ENCODE measurements at places on chromosomes 13 and 19. TPM values are rescaled to one million over a fixed set of nuclear protein-coding genes. Genes with fewer than 3 reads are reported as not detected.
A peak's percentile ranks its signal among the peaks of the same experiment; 100 is the strongest.

- no peak for DNase-seq
Measured at GRCh38 chr13:112569821-112570220, 18.1 kb downstream of the TUBGCP3 start.

Gene PALM3
- total RNA-seq: under 0.01 TPM

- DNase-seq: no peak
Measured at GRCh38 chr13:73401769-73402168, 343.0 kb downstream of the KLF5 start.

Gene SPRY2
- total RNA-seq: 31.8 TPM

- peak; percentile 54 for DNase-seq
Measured at GRCh38 chr13:32639502-32640105, 53.4 kb downstream of the PDS5B start.

DNA sequence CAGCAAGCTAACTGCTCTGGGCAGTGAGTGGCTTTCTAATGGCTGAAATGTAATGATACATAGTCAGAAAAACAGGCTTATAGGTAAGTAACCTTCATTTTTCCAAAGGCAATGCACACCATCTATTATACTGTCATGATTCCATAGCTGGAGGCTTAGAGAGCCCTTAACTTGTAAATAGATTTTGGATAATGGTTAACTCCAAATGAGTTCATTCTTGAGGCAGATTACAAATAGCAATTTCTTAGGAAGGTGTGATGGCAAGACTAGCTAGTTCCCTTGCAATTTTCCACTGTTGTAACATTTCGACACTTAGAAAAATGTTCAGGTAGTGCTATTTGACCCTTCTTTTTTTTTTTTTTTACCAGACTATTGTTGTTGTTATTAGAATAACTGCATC is 789.8 kb upstream of the PCDH9 start:
- no peak for DNase-seq

Gene FGF22
- not detected for total RNA-seq

Gene FAM216B
- not detected for total RNA-seq

DNA sequence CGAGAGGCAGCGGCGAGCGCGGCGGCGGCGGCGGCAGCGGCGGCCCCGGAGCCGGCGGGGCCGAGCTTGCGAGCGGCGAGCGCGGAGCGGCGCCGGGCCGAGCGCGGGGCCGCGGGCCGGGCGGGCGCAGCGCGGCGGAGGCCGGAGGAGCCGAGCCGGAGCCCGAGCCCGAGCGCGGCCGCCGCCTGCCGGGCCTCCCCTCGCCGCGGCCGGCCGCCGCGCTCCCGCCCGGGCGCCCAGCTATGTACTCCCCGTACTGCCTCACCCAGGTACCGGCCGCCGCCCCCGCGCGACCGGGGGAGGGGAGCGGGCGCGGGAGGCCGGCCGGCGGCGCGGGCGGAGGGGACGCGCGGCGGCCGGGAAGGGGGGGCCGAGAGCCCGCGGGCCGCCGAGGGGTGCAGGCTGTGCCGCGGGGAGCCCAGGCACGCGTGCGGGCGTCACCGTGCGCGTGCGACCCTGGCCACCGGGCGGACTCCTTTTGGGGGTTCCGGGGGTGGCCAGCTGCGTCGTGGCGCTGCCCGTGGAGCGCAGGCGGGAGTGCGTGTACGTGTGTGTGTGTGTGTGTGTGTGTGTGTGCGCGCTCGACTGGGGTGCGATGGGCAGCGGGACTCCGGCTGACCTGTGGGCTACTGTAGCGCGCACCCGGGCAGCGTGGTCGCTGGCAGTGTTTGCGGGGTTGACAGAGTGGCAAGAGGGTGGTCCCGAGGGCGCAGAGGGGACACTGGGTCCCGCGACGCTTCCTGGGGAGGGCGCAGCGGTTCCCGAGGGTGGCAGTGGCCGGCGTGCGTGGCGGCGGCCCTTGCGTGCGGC is 526 bp downstream of the NFIX start:
- peak; percentile 54 for DNase-seq

Gene HAUS8
- total RNA-seq: 13.8 TPM

DNA sequence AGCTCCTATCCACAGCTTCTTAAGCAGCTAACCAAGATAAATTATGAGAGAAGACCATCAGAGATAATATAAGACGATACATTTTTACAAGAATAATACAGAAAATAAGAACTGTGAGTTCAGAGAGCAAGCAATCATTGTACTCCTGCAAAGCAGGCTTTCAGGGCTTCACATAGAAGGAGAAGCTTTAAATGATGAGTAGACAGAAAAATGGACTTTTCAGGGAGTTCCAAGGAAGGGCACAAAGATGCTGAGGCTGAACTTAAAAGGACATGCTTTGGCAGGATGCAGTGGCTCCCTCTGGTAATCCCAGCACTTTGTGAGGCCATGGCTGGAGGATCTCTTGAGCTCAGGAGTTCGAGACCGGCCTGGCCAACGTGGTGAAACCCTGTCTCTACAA is 159.5 kb downstream of the POU4F1 start:
- DNase-seq: no peak

DNA sequence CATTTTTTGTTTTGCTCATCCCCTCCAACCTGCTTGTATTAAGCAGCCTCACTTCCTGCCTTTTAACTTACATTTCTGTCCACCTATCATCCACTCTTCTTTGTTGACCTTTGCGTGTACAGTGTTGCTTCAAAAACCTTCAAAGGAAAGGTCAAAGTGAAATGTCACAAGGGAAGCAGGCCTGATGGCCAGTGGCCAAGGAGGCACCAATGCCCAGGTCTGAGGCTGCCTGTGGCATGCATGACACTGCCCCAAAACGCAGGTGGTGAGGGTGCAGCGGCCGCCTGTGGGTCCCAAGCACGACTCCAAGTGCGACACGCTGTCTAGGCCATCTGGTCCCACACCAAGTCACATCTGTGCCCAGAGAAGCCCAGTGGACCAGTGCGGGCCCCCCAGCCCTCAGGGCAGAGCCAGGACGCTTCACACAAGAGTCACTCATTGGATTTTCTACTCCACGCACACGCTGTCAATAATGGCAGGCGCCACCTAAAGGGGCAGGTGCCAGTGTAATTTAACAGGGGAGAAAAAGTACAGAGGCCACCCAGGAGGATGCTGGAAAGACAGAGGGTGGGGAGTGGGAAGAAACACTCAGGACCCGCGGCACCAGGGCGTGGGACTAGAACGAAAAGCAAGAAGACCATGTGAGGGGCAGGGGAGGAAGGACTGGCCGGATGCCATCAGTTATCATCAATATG is 23.5 kb downstream of the SLC7A1 start:
- no peak for DNase-seq

DNA sequence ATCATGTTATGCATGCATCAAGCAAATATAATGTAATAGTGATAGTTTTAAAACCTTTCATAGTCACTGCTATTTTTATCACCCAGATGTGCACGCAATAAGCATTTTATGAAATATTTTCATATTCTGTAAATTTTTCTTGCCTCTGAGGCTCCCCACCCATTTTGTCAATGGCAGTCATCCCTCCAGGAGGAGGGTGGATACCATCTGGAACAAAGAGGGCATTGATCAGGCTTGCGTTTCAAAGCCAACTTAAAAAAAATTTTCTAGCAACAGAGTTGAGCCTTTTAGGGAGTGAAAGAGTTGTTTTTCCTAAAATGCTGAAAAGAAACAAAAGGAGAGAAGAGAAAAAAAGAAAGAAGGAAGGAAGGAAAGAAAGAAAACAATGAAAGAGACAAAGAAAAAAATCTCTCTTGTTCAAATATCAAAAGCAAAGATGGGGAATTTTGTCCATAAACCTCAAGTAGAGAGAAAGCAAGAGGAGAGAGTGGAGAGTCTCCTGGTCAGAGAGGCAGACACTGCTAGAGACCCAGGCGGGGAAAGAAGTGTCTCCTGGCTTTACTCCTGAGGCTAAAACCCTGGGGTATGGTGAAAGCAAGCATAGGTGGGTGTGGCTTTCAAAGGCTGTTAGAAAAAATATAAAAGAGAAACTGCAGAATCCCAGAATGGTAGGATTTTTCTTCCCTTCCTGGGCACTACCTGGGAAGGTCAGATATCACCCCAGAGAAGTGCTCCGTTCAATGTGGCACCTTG is 63.6 kb upstream of the KLF12 start:
- DNase-seq: no peak

DNA sequence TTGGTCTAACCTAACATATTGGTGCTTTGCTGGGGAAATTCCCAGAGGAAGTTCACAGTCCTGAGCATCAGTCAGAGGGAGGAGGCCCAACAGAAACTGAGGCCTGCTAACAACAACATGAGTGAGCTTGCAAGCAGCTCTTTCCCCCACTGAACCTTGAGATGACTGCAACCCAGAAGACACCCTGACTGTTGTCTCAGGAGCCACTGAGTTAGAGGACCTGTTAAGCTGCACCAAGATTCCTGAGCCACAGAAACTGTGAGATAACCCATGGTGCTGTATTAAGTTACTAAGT is 193.2 kb upstream of the UBL3 start:
- DNase-seq: no peak

- DNase-seq: peak; percentile 17
Measured at GRCh38 chr13:64272681-64273080, 2857.0 kb upstream of the PCDH20 start.

DNA sequence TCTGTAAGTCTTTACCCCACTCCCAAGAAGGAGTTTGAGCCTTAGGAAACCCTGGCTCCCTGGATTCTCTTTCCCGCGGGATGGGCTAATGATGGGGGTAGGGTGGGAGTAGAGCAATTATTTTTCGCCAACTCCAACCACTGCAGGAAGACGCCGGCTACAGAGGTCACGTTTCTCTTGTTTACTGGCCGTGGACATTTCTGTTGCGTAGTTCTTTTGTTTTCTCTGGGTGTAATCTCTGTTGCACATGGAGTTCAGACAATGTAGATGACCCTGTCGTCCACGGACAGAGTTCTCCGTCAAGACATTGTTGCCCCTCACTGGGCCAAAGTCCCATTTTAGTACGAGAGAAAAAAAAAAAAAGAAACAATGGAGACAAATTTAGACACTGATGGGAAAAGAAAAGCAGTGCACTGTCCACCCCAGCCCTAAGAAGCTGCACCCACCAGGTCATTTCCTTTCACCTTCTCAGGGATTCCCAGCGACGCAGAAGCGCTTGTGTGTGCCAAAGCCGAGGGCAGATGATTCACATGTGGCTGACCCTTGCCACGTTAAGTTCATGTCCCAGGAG is 133.9 kb upstream of the ARGLU1 start:
- DNase-seq: no peak

GRCh38 chr19:4234142-4234861 is 5.0 kb downstream of the EBI3 start:
- no peak for DNase-seq

- peak; percentile 90 for DNase-seq
Measured at GRCh38 chr19:19900139-19900728, 512 bp upstream of the ZNF93 start.

DNA sequence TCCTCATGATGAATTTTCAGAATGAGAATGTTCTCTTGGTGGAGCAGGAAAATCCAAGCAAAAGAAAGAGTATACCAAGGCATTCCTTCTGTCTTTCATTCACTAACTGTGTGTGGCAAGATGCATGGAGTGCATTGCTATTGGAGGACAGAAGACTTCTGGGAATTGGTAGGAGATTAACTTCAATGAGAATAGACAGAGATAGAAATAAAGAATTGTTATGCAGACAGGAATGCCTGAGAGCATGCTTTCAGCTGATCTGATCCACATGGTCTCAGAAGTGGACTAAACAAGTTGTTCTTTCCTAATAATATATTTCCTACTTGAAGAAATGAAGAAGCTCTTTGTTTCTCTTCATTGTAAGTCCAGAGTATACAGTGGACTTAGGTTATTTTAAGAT is 303.6 kb downstream of the MYO16 start:
- DNase-seq: no peak

Gene FZR1
- total RNA-seq: 48.2 TPM

Gene HSD17B14
- 0.84 TPM for total RNA-seq

DNA sequence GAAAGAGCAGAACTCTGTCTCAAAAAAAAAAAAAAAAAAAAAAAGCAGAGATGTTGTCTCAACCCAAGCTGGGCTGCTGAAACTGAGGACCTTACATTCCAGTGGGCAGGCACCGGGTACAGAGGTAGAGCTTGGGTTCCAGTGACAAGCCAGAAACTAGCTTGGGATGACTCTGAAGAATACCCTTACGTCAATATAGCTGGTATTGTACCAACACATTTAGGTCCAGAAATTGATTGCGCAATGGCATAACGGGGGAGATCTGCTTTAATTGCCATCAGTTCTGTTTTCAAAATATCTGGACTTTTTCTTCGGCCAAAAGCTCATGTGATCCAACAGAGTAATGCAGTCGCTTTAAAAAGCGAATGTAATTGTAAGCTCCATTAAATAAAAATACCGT is 103.1 kb upstream of the UBL3 start:
- DNase-seq: no peak

Gene ZNF439
- 12.3 TPM for total RNA-seq

- DNase-seq: no peak
Measured at GRCh38 chr13:43489233-43489632, 297.5 kb downstream of the ENOX1 start.

GRCh38 chr19:27679905-27680304 is 1533.0 kb downstream of the UQCRFS1 start:
- DNase-seq: no peak

Gene LILRA1
- total RNA-seq: not detected

Gene GPR4
- total RNA-seq: 0.10 TPM

DNA sequence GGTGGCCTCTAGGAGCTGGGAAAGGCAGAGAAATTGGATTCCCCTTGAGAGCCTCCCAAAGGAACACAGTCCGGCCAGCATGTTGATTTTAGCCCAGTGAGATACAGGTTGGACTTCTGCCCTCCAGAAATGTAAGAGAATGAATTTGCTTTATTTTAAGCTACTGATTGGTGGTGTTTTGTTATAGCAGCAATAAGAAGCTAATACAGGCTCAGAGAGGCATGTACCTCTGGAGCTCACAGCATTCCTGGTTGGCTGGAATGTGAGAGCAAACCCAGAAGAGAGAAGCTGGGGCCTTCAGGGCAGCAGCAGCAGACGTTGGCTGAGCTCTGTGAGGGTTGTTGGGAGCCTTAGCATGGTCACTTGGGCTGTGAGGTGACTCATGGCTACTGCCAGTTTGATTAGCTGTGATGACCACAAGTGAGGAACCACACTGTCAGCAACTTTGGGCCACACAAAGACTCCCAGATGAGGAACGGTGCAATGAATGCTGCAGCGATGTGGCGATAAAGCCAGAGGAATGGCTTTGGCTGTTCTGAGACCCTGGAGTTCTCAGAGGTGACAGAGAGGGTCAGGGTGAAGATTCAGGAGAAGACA is 80.1 kb downstream of the CYSLTR2 start:
- DNase-seq: peak; percentile 26

- DNase-seq: peak; percentile 39
Measured at GRCh38 chr19:1220976-1221903, 15.7 kb downstream of the STK11 start.

Gene SULT2B1
- not detected for total RNA-seq

- DNase-seq: peak; percentile 68
Measured at GRCh38 chr13:26923824-26924605, 163.4 kb upstream of the GPR12 start.

DNA sequence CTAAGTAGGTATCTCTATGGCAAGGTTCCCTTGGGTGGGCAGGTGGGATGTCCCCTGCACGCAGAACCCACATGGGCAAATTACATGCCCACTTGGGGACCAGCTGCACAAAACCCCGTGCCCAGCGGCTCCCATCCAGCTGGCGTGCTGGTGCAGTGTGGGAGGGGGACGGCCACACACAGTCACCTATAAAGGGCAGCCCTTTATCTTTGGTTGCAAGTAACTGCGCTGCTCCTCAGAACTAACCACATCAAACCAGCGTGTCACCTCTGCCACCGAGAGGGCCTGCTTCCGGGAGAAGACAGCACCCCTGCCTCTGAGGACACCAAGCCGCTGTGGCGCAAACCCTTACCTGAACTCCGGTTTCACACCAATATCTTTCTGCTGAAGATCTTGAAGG is 32.2 kb downstream of the ANKRD27 start:
- no peak for DNase-seq
